Activated CD4-positive, alpha-beta T cell treated with anti-CD3 and anti-CD28 coated beads for 48 hours (primary cell): ENCODE measurements at places on chromosomes 3 and 15.

DNA sequence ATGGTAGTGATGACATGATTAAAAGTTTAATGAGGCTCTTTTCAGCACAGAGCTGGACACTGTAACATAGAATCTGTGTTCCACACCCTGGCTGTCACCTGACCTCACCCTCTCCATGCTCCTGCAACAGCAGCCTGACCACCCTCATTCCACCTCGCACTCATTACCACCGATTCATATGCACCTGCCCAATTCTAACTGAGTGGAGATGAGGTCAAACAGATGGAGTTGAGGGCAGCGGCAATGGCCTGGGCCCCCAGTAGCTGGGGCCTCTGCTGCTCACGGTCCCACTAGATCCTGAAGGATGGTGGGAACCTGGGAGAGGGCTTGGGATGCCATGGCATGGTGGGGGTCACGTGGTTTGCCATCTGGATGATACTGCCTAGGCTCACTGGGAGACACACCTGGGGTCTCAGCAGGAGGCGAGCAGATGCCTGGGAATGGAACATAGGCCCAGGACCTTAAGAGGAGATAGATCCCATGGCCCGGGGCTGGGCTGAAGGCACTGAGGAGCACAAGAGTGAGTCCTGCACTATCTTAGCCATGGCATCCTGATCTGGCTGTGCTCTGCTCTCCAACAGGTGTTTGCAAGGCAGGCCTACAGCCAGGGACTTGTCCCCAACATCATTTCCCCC, 1.3 kb downstream of the SCN5A start:
- DNase-seq = no peak

DNA sequence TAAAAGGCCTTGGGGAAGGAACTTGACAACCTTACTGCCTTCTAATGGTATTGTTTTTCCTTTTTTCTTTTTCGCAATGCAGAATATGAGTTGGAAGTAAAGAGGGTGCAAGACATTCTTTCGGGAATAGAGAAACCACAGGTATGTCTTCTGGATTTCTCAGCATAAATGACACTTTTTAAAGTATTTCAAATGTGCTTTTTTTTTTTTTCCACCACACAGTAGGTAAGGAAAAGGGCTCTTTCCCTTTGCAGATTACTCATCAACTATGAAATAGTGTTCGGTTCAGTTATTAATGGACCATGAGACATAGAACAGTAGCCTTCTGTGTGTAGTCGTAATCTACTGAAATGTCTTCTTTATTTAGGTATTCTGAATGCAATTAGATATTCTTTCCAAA, 162.4 kb downstream of the GHSR start:
- DNase-seq = no peak

GRCh38 chr3:117921411-117921810, 1113.2 kb downstream of the IGSF11 start:
- DNase-seq = no peak

DNA sequence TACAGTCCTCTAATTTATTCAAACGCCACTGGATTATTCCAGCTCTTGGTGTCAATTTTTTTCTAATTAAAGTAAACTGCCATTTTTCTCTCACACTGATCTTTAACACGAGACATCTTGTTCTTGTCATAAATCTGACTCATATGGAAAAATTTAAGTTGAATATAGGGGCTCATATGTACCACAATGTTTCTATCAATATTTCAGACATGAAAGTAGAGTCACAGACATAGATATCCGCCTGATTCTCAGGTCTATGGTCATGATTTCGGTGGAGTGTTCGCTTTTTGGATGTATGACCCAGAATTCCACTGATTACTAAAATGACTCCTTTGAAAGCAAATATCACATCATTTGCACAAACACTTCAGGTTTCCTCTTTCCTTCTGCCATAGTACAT, 552.8 kb downstream of the FOXP1 start:
- no peak for DNase-seq

- no peak for DNase-seq
Measured at GRCh38 chr3:111434941-111435622, 106.9 kb upstream of the CD96 start.

DNA sequence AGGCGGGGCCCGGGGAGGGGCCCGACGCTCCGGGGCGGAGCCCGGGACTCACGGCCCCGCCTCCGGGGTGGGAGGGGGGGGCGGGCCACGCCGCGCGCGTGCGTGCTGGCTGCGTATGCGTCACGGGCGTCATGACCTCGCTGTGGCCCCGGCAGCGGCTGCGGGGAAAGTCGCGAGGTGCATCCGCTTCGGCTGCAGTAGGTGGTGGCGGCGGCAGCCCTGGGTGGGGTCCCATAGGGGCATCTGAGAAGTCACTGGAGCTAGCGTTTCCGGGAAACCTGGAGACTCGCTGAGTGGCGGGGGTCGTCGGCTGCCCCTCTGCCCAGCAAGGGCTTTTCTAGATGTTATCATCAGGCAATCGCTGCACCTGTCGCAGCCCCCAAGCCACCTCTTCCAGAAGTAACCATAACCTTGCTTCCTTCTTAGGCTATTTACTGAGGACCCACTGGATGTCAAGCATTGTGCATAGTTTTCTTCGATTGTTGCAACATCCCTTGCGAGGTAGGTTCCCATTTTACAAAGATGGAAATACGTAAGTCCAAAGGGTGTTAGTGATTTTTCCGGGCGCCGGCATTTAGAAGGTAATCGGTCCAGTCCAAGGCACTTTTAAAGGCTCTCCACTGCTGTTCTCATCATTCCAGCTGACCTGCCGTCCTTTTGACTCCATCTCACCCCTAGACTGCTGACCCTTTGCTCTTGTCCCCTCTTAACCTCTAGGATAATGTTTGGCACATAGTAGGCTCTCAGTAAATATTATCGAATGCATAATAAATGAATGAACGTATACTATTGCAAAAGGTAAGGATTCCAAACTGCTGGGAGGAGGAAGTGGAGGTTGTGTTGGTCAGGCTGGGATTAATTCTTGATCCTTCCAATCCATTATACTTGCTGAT, at the start of gene GDPGP1:
Gene GDPGP1 (plus strand): TSS at position 114 of the 893 bp plus-strand sequence. CDS start 6,700 bp downstream, outside the sequence.
- no peak for DNase-seq

GRCh38 chr3:52237006-52237656, 1.8 kb downstream of the TWF2 start:
- DNase-seq = no peak

GRCh38 chr3:81307221-81307620, 454.2 kb downstream of the GBE1 start:
- no peak for DNase-seq

GRCh38 chr3:140347151-140347550, 330.7 kb upstream of the TRIM42 start:
- DNase-seq = no peak

GRCh38 chr15:69472562-69472961, 19.9 kb downstream of the RPLP1 start:
- DNase-seq = no peak
